ENCODE measurements at places on chromosomes 1 and 21.
A peak's percentile ranks its signal among the peaks of the same experiment; 100 is the strongest.

GRCh38 chr1:115826628-115827027 is 14.3 kb downstream of the NHLH2 start:
- DNase-seq = no peak

GRCh38 chr1:169339773-169340172 is 27.8 kb downstream of the NME7 start:
- no peak for DNase-seq

DNA sequence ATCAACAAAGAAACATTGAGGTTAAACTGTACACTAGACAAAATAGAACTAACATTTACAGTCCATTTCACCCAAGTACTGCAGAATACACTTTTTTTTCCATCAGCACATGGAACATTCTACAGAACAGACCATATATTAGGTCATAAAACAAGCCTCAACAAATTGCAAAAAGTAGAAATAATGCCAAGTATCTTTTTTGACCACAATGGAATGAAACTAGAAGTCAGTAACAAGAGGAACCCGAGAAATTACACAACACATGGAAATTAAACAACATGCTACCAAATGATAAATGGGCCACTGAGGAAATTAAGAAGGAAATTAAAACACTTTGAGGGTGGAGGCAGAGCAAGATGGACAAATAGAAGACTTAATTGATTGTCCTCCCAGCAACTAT is 8.4 kb upstream of the C1orf185 start:
- no peak for DNase-seq

DNA sequence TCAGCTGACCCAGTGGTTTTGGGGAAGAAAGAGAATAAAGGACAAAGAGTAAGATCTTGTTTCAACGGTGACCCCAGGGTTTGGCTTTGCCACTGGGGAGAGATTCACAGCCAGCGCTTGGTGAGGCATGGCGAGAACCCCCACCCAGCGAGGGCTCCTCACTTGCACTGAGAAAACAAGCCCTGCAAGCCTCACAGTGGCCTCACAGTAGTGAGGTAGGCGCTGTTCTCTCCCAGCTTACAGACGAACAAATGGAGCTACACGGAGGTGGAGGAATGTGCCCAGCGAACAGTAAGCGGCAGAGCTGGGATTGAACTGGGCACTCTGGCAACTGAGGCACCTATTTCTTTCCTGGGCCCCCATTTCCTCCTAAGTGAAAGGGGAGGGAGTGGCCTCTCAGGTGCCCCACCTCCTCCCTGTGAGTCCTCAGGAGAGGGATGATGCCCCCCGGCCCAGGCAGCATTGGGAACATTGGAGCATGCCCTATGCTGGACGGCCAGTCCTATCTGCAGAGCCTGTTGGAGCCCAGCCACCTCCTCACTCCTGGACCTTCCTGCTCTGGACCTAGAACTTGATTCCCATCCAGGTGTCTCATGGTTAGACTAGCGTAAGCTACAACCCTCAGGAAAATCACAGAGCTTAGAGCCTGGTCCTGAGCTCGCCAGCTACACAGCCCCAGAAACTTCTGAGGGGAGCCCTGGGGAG is 73.4 kb upstream of the EDN2 start:
- DNase-seq = no peak

- DNase-seq = no peak
Observed at GRCh38 chr1:7873801-7874795, 21.2 kb upstream of the UTS2 start.

- no peak for DNase-seq
Observed at GRCh38 chr1:32817815-32818786, 648 bp downstream of the S100PBP start.

DNA sequence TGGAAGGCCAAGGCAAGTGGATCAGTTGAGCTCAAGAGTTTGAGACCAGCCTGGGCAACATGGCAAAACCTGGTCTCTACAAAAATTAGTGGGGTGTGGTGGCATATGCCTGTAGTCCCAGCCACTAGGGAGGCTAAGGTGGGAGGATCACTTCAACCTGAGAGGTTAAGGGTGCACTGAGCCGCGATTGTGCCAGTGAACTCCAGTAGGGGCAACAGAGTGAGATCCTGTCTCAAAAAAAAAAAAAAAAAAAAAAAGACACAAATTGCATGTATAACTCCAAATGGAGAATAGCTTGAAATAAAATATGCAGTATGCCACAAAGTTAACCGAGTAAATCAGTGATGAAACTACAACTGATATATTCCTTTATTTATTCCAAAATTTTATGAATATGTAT is 51.6 kb downstream of the LRRC40 start:
- no peak for DNase-seq

GRCh38 chr1:63847308-63847910 is 73.6 kb downstream of the ROR1 start:
- no peak for DNase-seq

GRCh38 chr1:228989992-228990827 is 254.9 kb downstream of the RHOU start:
- no peak for DNase-seq

- no peak for DNase-seq
Observed at GRCh38 chr1:31879981-31880608, 58.1 kb downstream of the PTP4A2 start.

GRCh38 chr1:225635649-225636048 is 17.3 kb downstream of the ENAH start:
- no peak for DNase-seq

GRCh38 chr1:155976062-155976912 is 2.1 kb downstream of the ARHGEF2 start:
- peak; percentile 61 for DNase-seq
